ENCODE measurements at places on chromosomes 4 and X.

GRCh38 chr4:176498617-176499256 lies 179.0 kb downstream of the SPCS3 start:
- no peak for DNase-seq

DNA sequence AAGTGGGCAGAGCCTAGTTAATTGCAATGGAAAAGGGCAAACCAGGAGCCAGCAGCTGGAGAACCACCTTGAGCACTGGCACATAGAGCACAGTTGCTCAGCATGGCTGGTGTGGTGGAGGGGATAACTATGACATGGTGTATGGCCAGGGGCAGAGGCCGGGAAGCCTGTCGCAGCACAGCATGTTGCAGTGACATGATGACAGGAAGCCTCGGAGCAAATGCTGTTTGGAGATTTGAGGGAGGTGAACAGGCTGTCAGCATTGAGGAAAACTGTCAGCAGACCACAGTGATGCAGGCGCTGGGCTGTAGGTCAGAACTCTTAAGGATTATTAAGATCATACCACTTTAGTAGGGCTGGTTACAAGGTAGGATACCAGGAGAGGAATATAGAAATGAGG lies 228.7 kb downstream of the CBR4 start:
- no peak for DNase-seq

GRCh38 chrX:16594490-16594889 lies 55.5 kb upstream of the S100G start:
- no peak for DNase-seq

DNA sequence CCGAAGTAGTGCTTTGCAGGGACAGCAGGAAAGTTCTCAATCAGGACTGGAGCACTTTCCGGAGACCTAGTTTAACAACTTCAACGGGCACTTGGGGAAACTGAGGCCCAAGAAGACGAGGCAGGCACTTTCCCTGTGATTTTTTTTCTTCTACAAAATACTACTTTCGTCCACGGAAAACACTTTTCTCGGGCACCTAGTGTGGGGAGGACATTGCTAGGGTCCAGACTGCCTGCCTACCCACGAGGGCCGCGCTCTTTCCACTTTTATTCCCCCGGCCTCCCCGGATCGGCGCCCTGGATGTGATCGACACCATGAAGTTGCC lies 125.4 kb upstream of the CXorf66 start:
- DNase-seq: no peak

DNA sequence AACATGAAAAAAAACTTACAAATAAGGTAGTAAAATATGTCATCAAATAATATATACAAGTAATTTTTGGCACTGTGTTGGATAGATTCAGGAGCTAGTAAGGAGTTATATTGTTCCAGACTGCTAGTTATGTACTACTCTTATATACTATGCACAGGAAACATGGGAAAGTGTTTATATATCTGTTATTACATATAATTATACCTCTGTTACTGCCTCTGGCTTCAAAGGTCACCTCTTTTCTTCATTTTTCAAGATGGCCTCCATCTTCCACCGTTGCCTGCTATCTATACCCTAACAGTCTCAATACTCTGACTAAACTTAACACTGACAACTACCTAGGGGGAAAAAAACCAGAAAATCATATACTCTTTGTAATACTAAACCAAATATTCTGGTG lies 29.5 kb downstream of the LIN54 start:
- DNase-seq: no peak

- DNase-seq: no peak
Measured at GRCh38 chrX:108558217-108558616, 118.6 kb downstream of the COL4A5 start.

DNA sequence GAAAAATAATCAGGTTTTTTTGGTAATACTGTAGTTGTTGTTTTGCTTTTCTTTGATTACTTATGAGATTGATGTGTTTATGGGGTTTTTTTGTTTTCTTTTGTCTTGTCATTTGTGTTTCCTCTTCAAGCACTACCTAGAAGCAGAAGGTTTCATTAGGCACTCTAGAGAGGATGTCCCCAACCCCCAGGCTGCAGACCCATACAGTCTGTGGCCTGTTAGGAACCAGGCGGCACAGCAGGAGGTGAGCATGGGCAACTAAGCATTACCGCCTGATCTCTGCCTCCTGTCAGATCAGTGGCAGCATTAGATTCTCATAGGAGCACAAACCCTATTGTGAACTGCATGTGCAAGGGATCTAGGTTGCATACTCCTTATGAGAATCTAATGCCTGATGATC lies 22.9 kb upstream of the NOCT start:
- no peak for DNase-seq

DNA sequence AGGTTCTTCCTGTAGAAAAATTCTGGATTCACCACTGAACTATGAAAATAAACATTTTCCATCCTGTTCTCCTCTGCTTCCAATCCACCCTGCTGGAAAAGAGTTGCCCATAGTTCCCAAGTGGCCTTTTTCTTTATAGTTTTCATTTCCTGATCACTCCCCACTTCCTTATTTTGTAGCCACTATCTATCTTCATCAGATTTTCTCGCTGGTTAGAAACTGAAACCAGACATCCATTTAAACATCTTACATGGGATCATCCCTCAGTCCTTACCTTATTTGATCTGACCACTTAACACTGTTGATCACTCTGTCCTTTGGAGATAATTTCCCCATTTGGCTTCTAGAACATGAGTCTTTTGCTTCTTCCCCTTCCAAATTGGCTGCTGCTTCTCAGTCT lies 42.2 kb upstream of the SCOC start:
- DNase-seq: no peak

DNA sequence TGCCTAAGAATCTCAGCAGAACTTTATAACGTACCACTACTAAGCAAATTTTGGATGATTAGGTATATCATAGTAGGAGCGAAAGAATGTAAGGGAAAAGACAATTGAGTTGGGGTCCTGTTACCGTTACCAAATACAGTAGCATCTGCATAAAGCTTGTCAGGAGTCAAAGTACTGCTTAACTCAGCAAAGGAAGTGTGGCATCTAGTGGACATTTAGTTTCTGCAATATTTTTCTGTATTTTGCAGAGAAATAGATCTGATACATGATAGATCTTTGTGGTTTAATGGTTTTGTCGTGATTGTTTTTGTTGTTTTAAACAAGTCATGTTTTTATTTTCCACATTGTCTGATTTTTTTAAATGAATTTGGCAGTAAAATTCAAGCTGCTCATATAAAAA lies 81.0 kb upstream of the SMARCAD1 start:
- no peak for DNase-seq

DNA sequence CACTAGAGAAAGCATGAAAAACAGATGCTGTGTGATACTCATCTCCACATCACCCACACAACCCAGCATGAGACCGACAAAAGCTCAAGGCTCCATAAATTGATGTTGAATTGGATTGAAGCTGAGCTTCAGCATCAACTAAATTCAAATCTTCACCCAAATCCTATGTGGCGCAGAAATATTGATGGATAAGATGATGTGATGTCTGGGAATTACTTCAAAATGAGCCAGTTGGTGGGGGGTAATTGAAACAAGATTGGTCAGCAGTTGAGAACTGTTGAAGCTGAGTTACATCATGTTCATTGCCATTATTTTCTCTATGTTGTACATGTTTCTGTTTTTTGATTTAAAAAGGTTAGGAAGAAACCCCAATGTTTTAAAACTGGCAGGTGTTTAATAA lies 166.5 kb upstream of the STS start:
- DNase-seq: no peak

DNA sequence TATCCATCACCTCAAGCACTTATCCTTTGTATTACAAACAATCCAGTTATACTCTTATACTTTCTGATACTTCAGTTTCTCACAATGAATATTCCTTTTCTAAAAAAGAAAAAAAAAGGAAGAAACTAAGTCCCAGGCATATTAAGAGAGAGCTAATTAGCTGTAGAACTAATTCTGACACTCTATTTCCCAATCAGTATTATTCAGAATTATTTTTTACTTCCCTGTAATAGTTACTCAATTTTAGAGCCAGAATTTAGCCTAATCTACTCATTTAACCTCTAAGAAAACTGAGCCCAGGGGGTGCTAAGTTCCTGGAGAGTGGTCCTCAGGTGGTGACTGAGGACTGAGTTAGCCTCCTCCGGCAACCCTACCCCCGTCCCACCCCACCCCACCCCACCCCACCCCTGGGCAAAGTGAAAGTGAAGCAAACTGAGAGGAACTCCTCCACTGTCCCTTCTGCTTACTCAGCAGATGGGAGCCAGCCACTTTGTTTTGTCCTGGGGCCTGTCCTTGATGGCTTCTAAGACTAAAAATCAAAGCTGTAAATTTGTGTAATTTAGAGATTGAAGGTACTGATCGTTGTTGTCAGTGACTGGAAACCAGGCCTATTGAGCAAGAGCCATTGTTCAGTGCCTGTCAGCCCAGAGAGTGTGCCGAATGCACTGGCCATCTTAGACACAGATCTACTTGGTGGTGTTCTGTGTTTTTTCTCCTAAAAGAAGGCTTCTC lies 162.1 kb downstream of the CBR4 start:
- DNase-seq: peak; percentile 84

- peak; percentile 100 for DNase-seq
Measured at GRCh38 chrX:318068-318738, 393 bp downstream of the GTPBP6 start.

DNA sequence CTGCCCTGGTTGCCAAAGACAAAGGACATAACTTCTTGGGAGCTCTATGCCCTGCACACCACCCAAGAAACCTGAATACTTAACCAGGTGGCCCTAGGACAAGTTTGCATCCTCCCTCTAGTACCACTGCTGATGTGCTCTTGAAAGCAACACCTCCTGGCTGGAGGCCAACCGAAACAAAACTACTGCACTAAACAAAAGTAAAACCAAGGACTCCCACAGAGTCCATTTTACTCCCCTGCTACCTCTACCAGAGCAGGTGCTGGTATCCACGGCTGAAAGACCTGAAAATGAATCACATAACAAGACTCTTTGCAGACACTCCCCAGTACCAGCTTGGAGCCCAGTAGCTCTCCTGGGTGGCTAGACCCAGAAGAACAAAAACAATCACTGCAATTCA lies 941.8 kb downstream of the RAPGEF2 start:
- DNase-seq: no peak

GRCh38 chr4:68368691-68369131 lies 18.8 kb upstream of the YTHDC1 start:
- DNase-seq: no peak

DNA sequence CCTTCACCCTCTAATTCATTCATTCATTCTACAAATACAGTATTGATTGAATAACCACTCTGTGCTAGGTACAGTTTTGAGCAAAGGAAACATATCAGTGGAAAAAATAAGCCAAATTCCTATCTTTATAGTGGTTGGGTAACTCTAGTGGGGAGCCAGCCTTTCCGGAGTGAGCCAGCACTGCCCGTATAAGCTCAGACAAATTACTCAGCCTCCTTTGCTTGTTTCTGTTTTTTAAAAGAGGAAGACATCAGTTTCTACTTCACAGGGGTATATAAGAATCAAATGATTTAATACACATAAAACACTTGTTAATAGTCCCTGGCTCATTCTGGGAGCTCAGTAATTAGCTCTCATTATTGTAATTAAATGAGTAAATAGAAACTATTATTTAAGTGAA lies 238.2 kb upstream of the MAD2L1 start:
- no peak for DNase-seq

DNA sequence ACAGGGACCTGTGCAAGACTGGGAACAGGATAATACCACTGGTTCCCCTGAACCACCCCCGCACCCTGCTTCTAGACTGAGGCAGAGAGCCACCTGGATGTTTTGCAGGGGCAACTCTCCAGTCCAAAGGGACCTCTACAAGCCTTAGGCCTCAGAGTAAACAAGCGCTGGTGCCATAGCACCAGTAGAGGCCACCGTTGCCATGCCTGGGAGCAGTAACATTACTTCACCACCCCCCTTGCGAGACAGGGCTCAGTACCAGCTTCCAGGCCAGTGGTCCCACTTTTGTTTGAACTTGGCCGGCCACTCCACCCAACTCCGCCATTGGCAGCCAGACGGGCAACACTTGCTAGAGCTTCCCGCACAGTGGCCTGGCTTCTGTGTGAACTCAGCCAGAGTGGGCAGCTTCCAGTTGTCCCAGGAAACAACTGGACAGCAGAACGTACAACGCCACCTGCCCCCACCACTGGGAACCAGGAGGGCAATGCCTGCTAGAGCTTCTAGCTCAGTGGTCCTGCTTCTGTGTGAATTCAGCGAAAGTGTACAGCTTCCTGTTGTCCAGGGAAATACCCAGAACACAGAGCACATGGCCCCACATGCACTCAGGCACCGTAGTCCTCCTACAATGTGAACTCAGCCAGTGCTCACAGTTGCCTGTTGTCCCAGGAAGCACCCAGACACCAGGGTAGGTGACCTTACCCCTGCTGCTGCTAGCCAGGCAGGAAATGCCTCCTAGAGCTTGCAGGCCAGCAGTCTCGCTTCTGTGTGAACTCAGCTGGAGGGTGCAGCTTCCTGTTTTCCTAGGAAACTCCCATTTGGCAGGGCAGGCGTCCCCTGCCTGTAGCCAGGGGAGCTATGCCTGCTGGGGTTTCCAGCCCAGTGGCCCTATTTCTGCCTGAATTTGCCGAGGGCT lies 39.9 kb upstream of the PCDH19 start:
- peak; percentile 60 for DNase-seq

- no peak for DNase-seq
Measured at GRCh38 chrX:19862634-19863211, 24.7 kb downstream of the SH3KBP1 start.

DNA sequence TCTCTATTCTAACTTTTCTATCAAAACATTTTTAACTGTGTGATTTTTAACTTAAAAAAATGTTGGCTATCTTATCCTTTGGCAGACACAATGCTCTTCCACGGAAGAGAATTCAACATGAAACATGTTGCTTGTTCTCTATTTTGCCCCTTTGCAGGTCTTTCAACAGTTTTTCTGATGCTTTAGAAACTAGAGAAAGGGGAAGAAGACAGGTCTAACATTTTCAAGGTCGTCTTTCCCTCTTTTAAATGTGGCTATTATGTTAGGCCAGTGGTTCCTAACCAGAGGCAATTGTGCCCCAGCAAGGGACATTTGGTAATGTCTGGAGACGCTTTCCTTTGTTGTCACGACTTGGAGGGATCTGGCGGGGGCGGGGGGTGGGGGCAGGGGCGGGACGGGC lies 95.0 kb downstream of the SH3KBP1 start:
- DNase-seq: no peak

- DNase-seq: no peak
Measured at GRCh38 chrX:39809331-39809730, 288.4 kb downstream of the BCOR start.

DNA sequence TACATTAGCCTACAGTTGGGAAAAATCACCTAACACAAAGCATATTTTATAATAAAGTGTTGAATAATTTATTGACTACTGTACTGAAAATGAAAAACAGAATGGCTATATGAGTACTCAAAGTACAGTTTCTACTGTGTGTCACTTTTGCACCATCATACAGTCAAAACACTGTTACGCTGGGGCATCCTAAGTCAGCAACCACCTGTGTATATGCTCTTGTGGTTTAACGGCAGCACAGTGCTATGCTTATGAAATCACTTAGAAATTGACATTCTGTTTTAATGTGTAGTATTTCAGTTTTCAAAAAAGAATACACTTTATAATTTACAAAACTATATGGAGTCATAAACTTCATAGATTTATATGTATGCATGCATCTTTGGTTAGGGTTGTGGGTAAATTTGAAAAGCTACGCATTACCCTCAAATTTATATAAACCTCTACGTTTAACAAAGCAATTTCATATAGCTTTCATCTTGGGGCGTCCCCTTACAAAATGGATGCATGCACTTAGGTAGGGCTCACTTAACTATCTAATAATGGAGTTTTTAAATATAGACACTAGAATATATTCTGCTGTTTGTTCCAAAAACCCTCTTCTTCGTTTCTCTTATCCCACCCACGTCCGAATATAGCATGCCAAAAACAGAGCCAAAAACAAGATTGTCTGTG lies 690 bp upstream of the NEIL3 start:
- no peak for DNase-seq

GRCh38 chrX:16981209-16981608 lies 34.8 kb downstream of the REPS2 start:
- no peak for DNase-seq
